ENCODE measurements at places on chromosomes 1 and 21.

DNA sequence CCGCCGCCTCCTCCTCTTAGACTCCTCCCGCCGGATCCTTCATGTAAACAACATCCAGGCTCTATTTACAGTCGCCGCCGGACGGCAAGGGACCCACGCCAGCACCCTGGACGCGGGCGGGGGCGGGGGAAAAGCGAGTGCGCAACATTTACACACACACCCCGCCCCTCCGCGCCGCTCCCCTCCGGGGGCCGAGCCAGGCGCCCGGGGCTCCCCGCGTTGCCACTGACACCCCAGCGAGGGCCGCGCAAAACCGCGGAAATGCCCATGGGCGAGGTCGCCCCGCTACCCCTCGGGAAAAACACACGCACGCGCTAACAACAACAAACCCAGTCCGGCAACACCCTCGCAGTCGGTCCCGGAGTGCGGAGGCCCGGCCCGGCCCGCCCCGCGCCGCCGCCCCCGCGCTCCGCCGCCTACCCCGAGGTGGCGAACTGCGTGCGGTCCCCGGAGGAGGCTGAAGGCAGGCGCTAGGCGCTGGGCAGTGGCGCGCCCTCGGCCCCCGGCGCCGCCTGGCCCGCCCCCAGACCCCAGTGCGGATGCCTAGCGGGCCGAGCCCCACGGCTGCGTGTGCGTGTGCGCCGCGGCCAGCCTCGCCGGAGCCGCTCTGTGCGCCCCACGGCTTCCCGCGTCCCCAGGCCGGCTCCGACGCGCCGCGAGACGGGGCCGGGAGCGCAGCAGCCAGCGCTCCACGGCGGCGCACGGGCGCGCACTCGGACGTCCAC, 81.1 kb upstream of the AK4 start:
- DNase-seq = peak; percentile 89

DNA sequence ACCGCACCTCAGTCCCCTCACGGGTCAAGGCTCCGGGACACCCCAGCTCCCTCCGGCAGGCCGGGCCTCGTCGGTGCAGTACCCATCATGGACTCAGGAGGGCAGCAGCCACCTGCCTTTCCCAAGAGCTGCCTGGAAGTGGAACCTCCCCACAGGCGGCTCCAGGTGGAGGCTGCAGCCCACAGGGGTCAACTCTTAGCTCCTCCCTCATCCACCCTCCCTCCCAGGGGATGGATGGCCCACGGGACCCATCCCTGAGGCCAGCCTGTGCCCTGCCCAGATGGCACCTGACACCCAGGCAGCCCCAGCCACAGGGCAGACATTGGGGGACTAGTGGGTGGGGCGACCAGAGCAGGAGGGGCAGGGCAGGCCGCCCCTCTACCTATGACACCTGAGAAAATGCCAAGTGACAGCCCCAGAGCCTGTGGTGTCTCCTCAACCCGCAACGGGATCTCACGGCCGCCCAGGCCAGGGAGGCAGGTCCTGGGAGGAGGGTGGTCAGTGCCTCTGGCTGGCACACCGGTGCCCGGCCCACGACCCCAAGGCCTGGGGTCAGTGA, 1.2 kb upstream of the ARHGEF16 start:
- peak; percentile 76 for DNase-seq

GRCh38 chr1:245673881-245674414, 519.2 kb downstream of the KIF26B start:
- DNase-seq = no peak

GRCh38 chr21:33362044-33362555, 37.3 kb downstream of the IFNAR1 start:
- DNase-seq = peak; percentile 91

DNA sequence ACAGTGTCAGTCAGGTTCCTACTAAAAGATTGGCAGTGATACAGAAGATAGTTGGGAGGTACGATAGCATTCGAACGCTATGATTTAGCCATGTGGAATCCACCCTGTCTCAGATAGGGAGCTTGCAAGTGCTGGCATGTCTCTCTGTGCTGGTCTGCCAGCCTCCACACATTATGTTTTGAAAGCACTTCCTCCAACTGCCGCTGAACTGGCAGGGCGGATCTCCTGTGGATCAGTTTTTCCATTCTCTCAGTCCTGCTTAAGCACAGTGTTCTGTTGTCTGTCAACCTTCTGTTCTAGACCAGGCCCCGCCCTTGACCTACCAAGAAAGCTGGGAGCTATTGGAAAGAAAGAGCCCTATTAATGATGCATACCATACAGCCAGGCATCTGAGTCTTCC, 65.5 kb upstream of the PALMD start:
- no peak for DNase-seq

- no peak for DNase-seq
Observed at GRCh38 chr1:235703506-235703905, 53.9 kb upstream of the GNG4 start.

DNA sequence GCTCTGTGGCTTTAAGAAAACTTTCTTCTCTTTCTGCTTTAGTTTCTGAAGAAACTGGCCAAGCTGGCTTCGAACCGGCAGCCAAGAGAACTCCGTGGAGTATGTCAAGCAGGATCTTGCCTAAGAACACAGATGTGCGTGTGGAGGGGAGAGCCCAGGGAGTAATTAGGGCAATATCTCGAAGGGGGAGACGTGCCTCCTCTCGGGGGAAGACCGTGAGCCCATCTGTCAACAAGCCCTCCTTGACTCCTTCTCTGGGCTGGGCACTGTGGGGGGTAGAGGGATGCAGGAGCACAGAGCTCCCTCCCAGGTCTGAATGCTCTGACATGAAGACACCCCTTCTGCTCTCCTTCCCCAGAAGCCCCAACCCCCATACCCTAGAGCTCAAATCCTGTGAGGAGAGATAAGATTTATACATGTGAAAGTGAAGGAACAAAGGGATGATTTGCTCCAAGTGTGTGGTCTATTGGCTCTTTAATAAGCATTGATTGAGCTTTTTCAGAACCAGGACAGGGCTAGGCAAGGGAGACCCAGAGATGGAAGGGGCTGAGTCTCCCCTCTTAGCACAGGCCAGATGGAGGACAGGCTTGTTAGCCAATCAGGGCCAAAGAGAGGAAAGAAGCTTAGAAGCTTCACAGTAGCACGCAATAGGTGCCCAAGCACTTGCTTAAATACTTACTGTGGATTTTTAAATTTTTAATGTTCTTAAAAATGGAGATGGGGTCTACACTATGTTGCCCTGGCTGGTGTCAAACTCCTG, 37.5 kb downstream of the EDN2 start:
- no peak for DNase-seq

GRCh38 chr1:77036560-77036959, 169.3 kb downstream of the ST6GALNAC5 start:
- DNase-seq = no peak

DNA sequence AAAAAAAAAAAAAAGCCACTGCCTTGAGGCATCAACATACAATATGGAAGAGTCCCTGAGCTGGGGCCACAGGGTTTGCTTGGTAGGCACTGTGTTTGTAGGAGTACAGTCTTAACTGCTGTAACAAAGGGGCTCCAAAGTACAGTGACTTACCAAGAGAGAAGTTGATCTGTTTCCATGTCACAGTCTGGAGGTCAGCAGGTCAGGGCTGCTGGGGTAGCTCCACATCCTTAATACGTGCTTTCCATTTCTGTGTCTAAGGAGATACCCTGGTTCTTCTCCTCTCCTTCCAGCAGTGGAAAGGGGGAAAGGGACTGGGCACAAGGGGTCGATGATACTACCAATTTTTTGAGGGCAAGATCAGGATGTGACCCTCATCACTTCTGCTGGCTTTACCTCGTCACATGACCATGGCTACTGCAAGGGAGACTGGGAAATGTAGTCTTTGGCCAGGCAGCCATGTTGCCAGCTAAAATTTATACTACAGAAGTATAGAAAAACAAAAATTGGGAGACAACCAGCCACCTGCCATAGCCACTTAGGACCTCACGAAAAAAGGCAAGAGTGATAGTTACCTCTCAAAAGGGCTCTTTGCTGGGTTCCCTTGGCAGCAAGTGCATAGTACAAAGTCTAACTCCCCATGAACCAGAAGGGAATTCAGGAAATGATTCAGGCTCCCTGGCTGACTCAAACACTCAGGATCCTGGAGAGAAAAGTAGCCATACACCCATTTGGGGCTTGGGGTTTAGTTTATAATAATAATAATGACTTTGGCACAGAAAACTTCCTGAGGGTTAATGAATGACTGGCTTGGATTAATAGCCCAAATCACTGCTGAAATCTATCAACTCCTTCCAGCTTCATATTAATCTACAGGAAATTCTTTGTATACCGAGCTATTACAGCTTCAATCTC, 52.7 kb upstream of the ATP5PO start:
- no peak for DNase-seq

- no peak for DNase-seq
Observed at GRCh38 chr1:226976978-226977642, 37.0 kb downstream of the COQ8A start.

DNA sequence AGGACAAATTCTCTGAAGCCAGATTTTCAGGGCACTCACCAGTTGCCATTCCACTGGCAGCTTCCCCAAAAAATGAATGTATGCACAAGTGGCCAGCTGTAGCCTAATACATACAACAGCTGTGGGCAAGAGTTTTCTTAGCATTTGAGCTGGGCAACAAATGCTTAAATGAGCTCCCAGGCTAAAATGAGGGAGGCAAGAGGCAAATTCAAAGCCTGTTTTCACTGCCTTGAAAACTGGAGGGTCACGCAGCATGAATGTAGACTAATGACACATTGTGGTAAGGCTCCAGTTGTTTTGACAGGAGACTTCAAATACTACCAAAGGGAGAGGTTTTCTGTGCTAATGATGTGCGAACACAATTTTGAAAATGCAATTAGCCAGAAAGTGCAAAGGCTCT, 88.2 kb downstream of the TIAM1 start:
- no peak for DNase-seq

DNA sequence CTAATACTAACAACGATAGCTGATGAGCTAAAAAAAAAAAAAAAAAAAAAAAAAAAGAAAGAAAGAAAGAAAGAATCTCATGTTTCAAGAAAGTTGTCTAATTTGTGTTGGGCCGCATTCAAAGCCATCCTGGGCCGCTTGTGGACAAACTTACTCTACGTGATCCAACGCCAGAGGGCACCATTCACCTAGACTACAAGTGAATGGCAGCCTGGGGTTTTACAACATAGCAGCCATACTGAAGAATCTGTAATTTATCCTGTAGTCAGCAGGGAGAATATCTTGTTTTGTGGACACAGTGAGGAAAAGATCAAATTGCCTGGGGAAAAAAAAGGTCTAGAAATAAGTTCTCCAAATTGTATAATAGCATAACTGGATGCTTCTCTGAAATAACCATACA, 47.0 kb downstream of the CYP2J2 start:
- DNase-seq = peak; percentile 29

GRCh38 chr1:74197255-74197654, 721 bp downstream of the LRRIQ3 start:
- no peak for DNase-seq

DNA sequence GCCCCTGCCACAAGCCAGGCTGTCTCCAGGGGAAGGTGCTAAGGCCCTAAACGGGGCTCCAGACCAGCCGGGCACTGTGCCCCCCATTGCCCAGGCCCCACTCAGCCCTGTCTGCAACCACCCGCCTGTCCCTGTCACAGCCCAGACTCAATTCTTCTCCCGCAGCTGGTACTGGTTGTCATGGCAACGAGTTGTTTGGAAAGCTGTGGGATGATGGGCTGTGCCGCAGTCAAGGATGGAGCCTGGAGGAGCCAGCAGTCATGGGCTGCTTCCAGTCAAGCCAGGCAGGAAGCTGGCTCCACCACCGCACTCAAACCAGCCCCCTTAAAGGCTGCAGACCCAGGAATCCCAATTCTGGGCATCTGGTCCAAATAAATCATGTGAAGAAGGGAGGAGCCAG, 4.2 kb downstream of the SPOCD1 start:
- DNase-seq = no peak

DNA sequence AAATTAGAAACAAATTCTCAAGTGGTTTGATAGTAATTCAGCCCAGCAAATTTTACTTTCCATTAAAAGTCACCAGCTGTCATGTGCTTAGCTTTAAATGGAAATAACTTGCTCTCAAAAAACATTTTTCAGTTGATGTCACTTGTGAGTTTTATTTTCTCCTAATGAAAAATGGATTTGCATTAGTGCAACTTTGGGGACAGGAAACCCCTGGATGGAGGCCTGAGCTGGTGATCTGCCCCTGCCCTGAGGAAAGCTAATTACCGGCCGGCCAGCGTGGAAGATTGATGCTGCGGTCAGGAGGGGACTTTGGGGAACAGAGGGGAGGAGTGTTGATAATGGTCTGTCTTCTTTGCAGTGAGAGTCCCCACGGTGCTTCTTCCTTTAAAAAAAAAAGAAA, 66.8 kb upstream of the ANGPTL1 start:
- no peak for DNase-seq

- no peak for DNase-seq
Observed at GRCh38 chr1:230307213-230307612, 118.9 kb downstream of the PGBD5 start.

- DNase-seq = no peak
Observed at GRCh38 chr1:160911441-160911840, 26.5 kb upstream of the ITLN1 start.

- DNase-seq = no peak
Observed at GRCh38 chr1:79744746-79745145, 738.2 kb upstream of the ADGRL4 start.

DNA sequence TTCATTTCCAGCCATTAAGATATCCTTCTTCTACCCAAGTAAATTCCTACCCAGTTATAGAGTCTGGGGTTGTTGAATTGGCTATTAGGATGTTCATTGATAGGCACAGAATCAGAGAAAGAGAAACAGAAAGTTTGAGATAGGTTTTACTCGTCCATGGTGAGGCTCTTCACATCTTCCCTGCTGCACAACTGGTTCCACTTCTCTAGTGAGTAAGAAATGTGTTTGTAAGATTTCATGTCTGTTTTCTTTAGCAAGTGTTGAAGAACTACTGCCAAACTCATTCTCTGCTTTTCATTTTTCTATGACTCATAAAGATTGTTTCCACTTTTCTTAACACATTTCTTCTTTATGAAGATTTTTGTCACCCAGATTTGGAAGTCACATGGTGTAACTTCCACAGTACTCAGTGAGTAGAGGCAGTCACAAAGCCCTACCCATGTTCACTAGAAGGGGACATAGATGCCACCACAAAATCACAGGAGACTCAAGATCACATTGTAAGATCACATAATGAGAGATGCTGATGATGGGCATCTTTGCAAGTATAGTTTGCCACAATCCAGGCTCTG, 152.3 kb downstream of the SNX7 start:
- DNase-seq = no peak

Measured in CD4-positive, alpha-beta T cell treated with Interleukin-17A for 1 hour (primary cell).